Activated CD4-positive, alpha-beta T cell treated with anti-CD3 and anti-CD28 coated beads, Interleukin-2, amount 50 U/mL, for 1 hour (primary cell): ENCODE measurements at places on chromosomes 2 and 18.

GRCh38 chr2:98716786-98717185, 14.1 kb downstream of the MGAT4A start:
- DNase-seq, result no peak

DNA sequence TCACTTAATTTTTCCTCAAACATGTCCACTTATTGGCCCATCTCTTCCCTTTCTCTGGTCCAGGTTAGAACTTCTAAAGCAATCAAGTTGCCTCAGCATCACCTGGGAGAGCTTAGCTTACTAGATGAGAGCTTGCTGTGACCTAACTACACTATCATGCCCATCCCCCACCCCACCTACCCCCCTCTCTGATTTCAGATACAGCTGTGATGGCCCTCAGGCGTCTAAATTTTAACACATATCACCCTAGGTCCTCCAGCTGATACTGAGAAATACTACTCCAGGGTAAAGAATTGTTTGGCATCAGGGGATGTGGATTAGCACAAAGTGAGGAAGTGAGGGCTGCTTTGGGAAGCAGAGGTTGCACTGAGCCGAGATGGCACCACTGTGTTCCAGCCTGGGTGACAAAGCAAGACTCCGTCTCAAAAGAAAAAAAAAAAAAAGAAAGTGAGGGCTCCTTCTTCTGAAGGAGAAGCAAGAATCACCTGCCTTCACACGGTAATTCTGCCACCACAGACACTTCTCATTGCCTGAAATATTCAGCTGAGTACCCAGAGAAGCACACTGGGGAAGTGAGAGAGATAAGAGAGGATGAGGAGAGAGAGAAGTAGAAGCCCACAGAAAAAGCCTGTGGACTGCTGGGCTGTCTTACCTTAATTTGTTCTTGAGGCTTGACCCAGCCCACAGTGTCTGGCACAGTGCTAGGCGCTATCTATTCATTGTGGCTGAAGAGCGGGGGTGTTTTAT, 263.4 kb downstream of the ASXL3 start:
- DNase-seq, result no peak

DNA sequence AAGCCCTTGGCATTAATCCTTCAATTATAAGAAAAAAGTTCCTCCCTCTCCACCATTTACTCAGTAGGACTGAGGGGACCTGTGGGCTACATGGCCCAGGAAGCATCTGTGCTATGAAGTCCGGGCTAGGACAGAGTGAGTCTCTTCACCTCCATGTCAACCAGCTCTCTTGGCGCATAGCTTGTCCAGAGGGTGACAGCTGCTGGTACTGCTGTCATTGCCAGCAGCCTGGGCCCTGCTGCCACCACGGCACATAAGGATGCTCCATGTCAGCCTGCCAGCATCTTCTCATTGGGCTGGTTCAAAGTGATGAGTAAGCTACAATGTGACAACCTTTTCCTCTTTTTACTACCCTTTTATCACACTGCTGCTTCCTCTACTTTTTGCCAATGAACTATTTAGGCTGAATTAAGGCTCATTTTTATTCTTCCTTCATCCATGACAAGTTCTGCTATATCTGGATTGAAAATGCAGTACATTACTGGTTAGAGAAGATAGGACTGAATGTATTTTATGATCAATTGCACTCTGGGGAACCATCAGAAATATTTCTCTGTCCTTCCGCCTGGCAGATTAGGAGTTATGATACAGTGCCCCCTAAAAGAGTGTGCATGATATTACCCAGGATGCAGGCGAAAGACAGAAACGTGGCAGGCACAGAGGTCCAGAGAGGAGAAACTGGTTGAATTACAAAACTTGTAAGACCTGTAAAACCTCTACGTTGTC, 258.9 kb upstream of the TNP1 start:
- no peak for DNase-seq

DNA sequence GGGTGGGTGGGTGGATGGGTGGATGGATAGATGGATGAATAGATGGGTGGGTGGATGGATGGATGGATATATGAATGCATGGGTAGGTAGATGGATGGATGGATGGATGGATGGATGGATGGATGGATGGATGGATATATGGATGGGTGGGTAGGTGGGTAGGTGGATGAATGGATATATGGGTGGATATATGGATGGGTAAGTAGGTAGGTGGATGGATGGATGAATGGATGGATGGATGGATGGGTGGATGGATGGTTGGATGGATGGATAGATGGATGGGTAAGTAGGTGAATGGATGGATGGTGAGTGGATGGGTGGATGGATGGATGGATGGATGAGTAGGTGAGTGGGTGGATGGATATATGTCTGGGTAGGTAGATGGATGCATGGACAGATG, 36.1 kb downstream of the MCFD2 start:
- no peak for DNase-seq

- DNase-seq, result no peak
These were observed 43.3 kb downstream of the WDFY1 start for GRCh38 chr2:223901854-223902253.

GRCh38 chr2:193187816-193188215, 993.1 kb upstream of the TMEFF2 start:
- no peak for DNase-seq

- no peak for DNase-seq
These were observed 83.9 kb downstream of the CBLN2 start for GRCh38 chr18:72460210-72460680.

DNA sequence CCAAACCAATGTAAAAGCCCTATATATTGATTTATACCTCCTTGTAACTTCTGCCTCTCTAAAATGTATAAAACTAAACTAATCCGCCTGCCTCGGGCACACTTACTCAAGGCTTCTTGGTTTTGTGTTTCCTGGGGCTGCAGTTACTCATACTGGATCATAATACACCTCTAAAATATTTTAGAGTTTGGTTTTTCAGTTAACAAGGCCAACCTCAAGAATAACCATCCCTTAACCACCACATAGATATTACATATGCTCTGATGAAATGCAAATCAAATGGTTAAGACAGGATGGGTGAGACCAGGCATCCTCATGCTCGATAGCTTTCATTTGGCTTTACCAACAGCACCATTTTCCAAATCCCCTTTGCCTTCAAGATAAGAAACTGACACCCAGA, 46.4 kb downstream of the UXS1 start:
- DNase-seq, result no peak
